ENCODE measurements at places on chromosomes 2 and 18.

DNA sequence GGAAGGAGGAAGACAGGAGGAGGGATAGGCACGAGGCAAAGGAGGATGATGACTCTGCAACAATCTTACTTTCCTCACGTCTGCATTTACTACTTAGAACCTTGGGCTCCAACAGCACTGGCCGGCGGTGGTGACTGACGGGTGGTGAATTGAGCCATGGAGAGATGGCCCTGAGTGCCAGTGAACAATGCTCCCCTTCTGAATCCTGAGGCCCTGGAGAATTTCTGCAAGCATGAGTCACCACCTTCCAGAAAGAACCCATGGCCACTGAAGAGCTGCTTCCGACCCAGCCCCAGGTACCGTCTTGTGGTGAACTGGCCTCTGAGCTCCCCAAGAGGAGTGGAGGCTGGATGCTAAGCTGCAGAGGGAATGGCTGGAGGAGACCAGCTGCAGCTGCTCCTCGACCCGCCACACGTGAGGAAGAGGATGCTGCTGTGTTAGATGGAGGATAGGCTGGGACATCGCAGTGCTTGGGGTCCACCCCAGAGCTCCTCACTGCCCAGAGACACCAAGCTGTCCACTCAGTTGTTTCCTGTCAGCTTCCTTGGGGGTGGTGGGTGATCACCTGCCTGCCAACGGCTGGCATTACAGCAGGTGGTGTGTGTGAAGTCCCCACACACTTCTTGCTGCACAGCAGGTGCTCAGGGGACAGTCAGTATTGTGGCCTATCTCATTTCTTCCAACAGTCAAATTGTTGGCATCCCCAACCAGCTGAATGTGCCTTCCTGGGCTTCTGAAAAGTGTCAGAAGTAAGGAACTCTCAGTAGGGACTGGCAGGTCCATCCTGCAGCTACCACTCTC lies 186.5 kb upstream of the ID2 start:
- DNase-seq = no peak

DNA sequence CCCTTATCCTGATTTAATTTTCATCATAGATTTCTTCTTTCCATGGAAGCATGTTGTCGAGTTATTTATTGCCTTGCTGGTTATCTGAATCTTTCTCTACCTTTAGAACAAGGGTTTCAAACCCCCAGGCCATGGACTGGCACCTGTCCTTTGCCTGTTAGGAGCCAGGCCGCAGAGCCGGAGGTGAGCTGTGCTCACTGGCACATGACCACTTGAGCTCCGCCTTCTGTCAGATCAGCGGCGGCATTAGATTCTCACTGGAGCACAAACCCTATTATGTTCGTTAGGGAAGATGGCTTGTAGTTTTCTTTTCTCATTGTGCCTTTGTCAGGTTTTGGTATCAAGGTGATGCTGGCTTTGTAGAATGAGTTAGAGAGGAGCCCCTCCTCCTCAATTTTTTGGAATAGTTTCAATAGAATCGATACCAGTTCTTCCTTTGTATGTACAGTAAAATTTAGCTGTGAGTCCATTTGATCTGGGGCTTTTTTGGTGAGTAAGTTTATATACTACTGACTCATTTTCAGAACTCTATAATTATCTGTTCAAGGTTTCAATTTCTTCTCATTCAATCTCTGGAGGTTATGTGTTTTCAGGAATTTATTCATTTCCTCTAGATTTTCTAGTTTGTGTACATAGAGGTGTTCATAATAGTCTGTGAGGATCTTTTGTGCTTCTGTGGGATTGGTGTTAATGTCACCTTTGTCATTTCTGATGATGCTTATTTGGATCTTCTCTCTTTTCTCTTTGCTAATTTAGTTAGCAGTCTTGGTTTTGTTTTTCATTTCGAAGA lies 668.0 kb upstream of the FAM98A start:
- DNase-seq = no peak

- DNase-seq = no peak
These were observed 91.4 kb upstream of the FHL2 start for GRCh38 chr2:105490204-105490603.

GRCh38 chr2:233994151-233994550 lies 56.4 kb upstream of the SPP2 start:
- no peak for DNase-seq

- no peak for DNase-seq
These were observed 2.0 kb downstream of the VAMP8 start for GRCh38 chr2:85579266-85579935.

GRCh38 chr2:148177559-148177958 lies 156.7 kb downstream of the MBD5 start:
- no peak for DNase-seq

DNA sequence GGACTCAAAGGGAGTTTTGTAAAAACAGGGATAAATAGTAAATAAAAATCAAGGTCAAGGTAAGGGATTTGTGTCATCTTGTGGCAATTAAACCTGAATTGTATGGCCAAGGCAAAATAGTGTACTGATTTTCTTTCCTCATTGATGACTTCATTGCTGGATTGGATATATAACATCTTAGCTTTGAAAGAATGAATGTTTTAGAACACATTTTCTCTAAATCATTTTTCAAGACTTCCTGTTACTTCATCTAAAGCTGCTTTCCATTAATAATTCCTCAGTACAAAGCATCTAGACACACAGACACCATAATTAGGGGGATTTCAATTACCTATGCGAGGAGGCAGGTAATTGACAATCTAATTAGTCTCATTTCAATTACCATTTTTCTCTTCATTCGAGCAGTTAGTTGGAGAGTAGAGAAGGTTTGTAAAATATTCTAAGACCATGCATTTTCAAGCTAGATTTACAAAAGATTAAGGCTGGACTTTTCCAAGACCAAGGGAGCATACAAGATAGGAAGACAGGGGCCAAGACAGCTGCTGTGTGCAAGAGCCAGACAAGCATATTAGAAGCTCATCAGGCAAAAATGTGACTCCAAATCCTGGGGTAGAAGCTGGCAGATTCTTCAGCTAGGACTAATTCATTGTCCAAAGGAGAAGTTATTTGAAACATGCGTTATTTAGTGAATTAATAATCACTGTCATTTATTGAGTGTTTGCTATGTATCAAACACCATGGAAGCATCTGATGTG lies 253.6 kb downstream of the EPHA4 start:
- no peak for DNase-seq

GRCh38 chr2:134288814-134289213 lies 34.9 kb downstream of the MGAT5 start:
- peak; percentile 17 for DNase-seq

DNA sequence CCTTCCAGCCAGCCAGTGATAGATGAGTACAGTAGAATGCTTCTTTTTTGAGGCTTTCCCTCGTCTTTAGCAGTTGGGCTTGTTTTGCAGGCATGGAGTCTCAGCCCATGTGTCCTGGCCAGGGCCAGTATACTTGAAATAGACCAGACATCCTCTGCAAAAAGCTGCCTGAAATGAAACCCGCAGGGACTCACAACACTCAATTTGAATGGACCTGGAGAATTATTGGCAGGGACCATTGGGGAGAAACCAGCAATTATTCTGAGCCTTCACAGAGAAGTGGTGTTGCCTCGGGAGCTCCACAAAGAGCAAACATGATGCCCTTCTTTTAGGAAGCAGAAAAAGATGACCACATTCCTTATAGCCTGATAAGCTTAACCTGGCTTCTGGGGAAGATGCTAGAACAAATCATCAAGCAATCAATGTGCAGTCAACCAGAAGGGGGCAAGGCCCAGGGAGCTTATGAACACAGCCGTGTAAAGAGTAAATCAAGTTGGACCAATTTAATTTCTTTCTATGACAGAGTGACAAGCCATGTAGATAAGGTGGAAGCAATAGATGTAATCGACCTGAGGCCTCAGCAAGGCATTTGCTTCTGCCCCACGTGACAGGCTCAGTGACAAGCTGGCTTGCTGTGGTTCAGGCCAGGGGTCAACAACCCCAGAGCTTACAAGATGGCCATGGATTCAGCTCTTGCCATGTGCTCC lies 42.1 kb downstream of the BOD1L2 start:
- DNase-seq = no peak

- DNase-seq = no peak
These were observed 265.4 kb upstream of the DLGAP1 start for GRCh38 chr18:4720518-4720917.

GRCh38 chr2:28643911-28644334 lies 107.7 kb upstream of the PPP1CB start:
- no peak for DNase-seq

- no peak for DNase-seq
These were observed 141.9 kb downstream of the MTCL1 start for GRCh38 chr18:8847066-8847755.

DNA sequence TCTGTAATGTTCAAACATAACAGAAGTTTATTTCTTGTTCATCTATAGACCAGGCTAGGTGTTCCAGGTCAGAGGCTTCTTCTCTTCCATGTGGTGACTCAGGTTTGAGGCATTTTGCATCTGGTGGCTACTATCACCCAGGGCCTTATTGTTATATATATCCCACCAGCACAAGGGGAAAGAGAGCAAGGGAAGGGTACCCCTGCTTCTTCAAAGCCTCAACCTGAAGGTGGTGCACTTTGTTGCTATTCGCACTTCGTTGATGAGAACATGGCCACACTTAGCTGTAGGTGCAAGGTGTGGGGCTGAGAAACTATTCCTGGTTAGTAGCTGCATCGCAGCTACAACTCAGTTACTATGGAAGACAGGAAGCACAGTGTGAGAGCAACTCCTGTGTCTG lies 27.4 kb upstream of the SLC3A1 start:
- DNase-seq = no peak

All from activated CD4-positive, alpha-beta T cell treated with anti-CD3 and anti-CD28 coated beads for 36 hours (primary cell).